ENCODE measurements at places on chromosomes 6 and 20.

- DNase-seq, result no peak
Measured at GRCh38 chr6:147653631-147654030, 145.1 kb downstream of the SAMD5 start.

DNA sequence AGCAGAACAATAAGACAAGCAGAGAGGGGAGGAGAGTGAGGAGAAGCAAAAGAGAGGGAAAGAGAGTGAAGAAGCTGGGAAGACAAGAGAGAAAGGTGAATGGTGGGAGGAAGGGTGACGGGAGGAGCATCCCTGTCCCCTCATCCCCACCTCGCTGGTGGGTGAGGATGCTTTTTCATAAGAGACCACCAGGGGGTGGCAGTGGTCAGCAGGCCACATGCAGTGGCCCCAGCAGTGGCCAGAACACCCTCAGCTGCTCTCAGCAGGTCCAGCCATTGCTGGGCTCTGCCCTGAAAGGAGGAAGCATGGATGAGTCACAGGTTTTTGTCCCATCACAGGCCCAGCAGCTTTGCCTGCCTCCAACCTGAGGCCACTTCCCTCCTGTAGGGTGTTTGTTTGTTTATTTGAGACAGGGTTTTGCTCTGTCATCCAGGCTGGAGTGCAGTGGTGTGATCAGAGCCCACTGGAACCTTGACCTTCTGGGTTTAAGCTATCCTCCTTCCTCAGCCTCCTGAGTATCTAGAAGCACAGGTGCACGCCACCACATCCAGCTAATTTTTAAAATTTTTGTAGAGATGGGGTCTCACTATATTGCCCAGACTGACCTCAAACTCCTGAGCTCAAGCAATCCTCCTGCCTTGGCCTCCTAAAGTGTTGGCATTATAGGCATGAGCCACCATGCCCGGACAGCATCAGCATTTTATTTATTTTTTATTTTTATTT lies 24.0 kb downstream of the FGD2 start:
- no peak for DNase-seq

- DNase-seq, result no peak
Measured at GRCh38 chr6:28782113-28782673, 141.6 kb downstream of the TRIM27 start.

GRCh38 chr20:16280219-16280618 lies 293.0 kb downstream of the KIF16B start:
- DNase-seq, result no peak

DNA sequence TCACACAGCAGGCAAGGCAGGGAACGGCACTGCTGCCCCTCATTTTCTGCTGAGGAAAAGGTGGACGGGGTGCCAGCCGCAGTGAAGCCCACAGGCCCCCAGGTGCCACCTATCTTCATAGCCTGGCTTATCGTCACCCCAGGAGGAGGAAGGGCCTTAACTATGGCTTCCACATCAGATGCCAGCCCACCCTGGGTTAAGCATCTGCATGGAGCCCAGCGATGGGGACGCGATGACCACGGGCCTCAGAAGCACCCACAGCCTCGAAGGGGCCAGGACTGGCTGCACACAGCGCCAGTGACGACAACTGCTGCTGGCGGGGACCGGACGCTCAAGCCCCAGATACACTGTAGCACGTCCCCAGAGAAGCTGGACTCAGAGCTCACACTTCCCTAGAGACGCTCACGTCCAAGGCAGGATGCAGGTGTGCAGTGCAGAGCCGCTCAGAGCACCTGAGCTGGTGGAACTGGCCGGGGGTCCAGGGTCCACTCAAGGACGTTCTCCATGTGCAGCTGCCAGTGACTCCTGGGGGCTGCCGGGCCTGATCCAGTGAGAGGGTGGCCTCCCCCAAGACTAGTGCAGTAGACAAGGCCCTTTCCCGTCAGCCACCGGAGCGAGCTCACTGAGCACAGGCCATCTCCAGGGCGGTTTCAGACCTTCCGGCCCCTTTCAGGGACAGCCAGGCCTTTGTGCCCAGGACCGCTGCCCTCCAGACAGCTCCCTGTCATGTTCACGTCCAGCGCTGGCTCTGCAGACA lies 83.0 kb downstream of the YTHDF1 start:
- no peak for DNase-seq

Measured in CD8-positive, alpha-beta T cell (primary cell).